ENCODE measurements at places on chromosomes 7 and 10.

DNA sequence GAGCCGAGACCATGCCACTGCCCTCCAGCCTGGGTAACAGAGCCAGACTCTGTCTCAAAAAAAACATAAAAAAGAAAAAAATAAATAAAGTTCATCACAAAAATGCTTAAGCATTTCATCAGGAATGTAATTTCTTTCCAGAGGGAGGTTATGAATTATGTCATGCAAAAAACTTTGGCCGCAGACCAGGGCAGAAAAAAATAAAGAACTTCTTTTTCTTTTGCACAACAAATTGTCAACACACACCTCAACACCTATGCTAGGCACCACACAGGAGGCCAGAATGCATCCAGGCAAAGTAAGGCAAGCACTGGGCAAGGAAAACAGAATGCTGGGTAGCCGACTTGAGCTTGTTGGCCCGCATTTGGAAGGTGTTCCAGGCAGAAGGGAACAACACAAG, 3.9 kb downstream of the C10orf62 start:
- DNase-seq = no peak

- DNase-seq = no peak
Observed at GRCh38 chr10:29163746-29164145, 125.1 kb upstream of the LYZL1 start.

DNA sequence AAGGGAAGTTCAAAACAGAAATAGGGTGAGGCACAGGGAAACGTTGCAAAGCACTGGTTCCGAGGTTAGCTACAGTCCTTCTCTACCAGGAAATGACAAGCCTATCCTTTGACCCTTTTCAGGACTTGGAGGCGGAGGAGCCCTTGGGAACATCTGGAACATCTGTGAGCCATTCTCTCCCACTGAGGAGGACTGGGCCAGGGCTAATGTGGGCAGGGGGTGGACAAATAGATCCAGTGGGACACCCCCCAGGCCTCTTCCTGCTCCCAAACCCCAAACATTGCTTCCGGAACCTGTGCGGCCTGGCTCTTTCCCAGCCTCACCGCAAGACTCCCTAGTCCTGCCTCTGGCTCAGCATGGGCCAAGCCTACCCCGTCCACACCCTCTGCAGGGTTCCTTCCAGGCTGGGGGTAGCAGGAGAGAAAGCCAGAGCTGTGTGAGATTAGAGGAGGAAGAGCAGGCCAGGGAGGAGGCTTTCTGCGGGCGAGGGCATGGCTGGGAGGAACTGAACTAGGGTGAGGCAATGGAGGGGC, 36.5 kb downstream of the GHRHR start:
- no peak for DNase-seq

GRCh38 chr10:122181041-122181732, 89.9 kb upstream of the BTBD16 start:
- no peak for DNase-seq

DNA sequence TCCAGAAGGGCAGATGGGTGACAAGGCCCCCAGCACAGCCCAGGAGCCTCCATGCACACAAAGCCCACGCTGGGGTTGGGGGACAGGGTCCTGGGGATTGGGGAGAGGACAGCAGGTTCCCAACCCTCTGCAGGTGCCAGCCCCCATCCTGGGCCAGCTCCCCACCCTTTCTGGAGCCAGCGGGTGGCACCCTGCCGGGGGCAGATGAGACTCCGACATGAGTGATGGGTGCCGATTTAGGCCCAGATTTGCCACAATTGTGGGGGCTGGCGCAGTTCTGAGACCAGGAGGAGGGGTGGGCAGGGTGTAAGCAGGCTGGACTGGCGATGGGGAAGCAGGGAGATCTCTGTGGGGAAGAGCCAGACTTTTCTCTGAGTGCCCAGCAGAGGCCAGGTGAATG, 49.3 kb upstream of the SLF2 start:
- no peak for DNase-seq

GRCh38 chr7:23971031-23971430, 261.0 kb downstream of the STK31 start:
- DNase-seq = no peak
